Activated CD8-positive, alpha-beta memory T cell treated with anti-CD3 and anti-CD28 coated beads for 4 hours (primary cell): ENCODE measurements at places on chromosomes 3 and 15.

DNA sequence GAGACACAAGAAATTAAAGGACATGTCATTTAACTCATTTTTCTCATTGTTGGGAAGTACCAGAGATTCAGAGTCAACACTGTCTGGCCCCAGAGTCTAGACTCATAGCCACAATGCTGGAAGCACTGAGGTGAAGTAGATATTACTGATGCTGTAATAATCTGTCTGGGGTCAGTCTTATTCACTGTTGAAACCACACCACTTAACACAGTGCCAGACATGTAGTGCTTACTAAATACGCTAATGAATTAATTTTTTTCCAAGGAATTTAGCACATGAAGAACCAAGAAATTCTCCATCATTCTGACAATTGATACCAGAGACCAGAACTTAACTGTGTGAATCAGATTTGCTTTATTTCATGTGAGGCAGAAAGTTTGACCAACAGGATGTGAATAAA is 150.8 kb upstream of the STAC start:
- DNase-seq, result no peak

GRCh38 chr3:126703512-126704493 is at the start of gene CHCHD6:
TSS of gene CHCHD6 (plus strand) at chr3:126704240. CDS start at chr3:126704313, 73 bp downstream.
- peak; percentile 94 for DNase-seq

GRCh38 chr3:168431491-168431890 is 335.8 kb upstream of the GOLIM4 start:
- no peak for DNase-seq

GRCh38 chr3:138673641-138674530 is 65.3 kb downstream of the FAIM start:
- no peak for DNase-seq

DNA sequence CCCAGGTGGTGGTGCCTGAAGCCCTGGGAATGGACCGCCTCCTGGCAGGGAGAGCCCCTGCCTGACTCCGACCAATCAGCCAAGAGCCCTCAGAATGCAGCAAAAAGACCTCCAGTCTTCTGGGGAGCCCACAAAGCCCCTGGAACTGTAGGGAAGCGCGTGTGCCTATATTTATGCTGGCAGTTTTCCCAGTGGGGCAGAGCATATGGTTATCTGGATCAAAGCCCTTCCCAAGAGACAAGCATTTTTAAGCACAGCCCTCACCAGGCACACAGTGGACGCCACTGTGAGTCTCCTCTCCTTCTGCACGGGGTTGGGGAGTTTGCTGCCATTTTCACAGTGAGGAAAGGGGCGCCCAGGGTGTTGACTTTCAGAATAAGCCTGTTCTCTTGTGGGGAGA is 80.9 kb upstream of the RPL32 start:
- no peak for DNase-seq

- no peak for DNase-seq
Observed at GRCh38 chr15:71437404-71437803, 322.1 kb downstream of the THSD4 start.

DNA sequence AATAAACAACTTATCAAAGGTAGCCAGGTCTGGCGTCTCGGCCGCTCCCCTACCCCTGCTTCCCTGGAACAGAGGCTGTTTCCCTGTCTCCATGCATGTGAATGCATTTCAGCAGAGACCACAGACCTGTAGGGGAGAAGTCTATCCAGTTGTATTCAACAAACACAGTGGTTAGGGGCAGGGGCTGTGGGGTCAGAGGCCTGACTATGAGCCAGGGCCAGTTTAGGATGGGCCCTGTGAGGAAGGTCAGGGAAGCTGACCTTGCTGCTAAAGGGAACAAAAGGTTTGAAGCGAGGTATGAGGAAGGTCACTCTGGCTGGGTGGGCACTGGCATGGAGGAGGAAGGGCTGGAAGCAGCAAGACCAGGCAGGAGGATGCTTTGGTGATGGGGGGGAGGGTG is 184.6 kb downstream of the XXYLT1 start:
- no peak for DNase-seq

DNA sequence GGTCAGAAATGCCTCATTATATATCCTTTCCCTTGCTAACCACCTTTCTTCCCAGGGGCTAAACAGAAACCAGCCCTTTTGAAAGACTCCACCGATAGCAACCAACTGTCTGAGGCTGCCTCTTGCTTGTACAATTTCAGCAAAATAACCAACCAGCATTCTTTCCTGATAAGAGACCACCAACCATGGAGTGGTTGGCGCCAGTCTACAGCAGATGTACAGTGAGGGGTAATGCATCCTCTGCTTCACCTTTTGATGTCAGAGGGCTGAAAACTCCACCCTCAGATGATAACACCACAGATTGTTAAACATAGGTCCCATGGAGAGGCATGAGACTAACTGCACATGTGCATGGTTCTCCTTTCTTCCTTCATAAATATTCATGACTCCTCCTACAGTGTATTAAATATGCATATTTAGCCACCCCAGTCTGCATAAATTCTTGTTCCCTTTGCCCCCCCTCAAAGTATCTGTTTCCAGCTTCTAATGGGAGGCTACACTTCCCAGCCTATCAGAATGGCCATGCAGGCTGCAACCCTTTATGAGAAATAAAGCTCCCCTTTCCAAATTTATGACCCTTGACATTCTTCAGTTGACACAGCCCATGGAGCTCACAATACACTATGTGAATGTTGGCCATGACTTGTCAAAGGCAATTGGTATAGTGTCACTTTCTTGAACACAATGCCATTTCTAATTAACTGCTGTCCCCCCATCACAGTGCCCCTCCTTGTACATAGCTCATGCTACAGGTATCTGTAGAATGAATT is 48.3 kb downstream of the GABRB3 start:
- no peak for DNase-seq

GRCh38 chr15:73341886-73342600 is 26.7 kb downstream of the HCN4 start:
- DNase-seq, result no peak

DNA sequence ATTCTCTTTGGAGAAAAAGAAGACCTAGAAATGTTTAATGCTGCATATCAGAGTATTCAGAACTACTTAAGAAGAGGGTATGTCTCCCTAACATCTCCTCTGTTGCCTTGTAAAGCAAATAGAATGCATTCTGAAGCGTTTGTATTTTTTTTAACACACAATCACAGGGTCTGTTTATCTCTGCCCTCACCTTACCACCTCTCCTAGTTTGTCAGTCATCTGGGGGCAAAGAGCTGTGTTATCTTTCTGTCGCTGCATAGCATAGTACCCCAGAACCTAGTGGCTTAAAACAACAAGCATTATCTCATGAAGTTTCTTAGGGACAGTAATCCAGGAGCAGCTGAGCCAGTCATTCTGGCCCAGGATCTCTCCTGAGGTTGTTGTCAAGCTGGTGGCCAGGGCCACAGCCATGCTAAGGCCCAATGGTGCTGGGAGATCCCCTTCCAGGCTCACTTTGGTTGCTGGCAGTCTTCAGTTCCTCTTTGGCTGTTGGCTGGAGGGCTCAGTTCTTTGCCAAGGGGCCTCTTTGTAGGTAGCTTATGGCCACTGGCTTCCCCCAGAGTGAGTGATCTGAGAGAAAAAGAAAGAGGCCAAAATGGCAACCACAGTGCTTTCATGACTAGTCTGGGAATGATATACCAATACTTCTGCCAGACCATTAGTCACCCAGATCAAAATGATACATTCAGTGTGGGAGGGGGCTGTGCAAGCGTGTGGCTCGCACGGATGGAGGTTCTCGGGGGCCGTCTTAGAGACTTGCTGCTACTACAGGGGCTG is 17.8 kb downstream of the EDEM1 start:
- DNase-seq, result no peak

DNA sequence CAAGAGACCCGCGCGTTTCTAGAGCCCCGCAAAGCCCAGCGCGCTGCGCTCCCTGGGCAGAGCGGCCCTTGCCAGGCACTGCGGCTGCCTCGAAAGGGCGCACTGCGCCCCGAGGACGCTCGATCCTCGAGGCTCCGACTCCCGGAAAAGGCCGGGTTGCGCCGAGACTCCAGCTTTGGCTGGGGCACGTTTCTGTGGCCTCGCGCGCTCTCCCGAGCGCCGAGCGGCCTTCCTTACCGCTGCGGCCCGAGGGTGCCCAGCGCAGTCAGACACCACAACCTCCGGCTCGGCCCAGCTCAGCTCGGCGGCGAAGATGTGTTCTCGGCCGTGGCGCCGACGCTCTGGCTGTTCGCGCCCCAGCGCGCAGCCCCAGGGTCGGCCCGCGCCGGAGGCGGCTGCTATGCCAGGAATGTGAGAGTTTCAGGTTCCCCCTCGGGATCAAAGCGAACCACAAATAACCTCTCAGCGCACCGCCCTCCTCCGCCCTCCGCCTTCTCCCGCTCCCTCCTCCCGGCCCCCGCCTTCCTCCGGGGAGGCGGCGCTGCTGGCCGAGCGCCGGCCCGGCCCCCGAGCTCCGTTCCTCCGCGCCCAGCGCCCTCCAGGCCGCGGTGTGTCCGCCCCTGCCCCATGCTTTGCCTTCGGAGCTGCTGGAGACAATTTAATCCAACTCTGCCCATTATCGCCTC is at the start of gene AMOTL2:
Gene AMOTL2, minus strand, starts transcription at position 343 of the 686 bp plus-strand sequence. CDS start 3,014 bp downstream, outside the sequence.
- no peak for DNase-seq

DNA sequence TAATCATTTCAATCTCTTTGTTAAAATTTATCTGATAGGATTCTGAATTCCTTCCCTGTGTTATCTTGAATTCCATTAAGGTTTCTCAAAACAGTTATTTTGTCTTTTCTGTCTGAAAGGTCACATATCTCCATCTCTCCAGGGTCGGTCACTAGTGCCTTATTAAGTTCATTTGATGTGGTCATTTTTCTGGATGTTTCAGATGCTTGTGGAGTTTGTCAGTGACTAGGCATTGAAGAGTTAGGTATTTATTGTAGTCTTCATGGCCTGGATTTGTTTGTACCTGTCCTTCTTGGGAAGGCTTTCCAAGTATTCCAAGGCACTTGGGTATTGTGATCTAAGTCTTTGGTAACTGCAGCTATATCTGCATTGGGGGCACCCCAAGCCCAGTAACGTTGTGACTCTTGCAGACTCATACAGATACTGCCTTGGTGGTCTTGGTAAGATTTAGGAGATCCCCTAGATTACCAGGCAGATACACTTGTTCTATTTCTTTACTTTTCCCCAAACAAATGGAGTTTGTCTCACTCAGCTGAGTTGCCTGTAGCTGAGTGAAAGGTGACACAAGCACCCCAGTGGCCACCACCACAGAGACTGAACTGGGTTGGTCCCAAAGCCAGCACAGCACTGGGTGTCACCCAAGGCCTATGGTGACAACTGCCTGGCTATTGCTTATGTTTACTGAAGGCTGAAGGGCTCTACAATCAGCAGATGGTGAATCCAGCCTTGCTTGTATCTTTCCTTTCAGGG is 18.9 kb upstream of the SLC27A2 start:
- DNase-seq, result no peak

DNA sequence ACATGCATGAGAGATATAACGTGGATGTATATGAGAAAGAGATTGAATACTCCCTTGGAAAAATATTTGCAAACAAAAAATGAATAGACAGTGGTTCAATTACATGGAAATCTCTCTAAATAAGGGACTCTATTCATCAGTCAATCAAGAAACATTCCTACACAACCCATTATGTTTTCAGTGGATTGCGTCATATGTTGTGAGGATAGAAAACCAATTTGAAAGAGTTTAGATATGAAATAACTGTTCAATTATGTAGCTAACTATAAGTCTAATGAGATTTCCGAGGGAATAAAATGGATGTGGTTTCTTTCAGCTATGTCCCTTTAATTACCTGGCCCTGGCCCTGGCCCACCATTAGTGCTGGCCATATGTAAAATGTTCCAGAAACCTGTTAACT is 86.7 kb upstream of the TMCO5A start:
- no peak for DNase-seq

GRCh38 chr15:57596978-57597377 is 5.3 kb downstream of the MYZAP start:
- no peak for DNase-seq

GRCh38 chr3:68447885-68448284 is 484.5 kb downstream of the TAFA4 start:
- DNase-seq, result no peak

DNA sequence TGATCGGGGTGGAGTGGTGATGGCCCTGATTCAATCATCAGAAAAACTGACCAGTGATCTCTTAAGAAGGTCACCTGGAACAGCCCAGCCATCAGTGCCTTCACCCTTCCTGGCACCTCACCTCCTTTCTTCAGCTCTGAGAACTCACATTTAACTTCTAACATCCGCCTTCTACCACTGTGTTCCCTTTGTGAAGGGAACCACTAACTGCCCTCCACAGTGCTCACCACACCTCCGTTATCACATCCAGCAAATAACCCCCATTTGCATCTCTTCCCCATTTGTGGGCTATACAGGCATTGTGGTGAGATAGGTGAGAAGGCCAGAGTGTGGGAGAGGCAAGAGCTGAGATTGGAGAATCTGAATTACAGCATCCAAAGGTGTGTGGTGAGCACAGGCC is 107.4 kb downstream of the PLCL2 start:
- no peak for DNase-seq

GRCh38 chr15:42348083-42348482 is 11.2 kb upstream of the CAPN3 start:
- DNase-seq, result no peak

- no peak for DNase-seq
Observed at GRCh38 chr3:33716227-33716626, 1.8 kb downstream of the CLASP2 start.

GRCh38 chr15:60761505-60761845 is 282.5 kb upstream of the ICE2 start:
- no peak for DNase-seq

GRCh38 chr3:57852896-57853295 is 96.8 kb downstream of the SLMAP start:
- DNase-seq, result no peak

GRCh38 chr3:152151216-152151876 is 117.4 kb upstream of the MBNL1 start:
- no peak for DNase-seq

DNA sequence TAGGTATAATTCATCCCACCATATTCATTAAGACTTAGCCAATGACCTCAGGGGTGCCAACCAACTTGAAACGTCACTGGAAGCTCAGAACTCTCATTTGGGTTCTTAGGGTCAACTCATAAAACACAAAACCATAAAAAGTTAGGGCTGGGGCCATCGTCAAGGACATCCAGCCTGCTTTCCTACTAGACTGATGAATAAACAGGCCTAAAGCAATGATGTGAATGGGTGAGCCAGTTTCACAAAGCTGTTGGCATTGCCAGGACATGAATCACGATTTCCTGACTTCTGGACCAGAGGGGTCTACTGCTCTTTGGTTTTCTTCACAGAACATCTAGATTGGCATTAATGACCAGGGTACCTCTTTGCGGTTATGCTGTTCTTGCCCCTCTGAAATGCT is 64.7 kb downstream of the EOMES start:
- DNase-seq, result no peak

DNA sequence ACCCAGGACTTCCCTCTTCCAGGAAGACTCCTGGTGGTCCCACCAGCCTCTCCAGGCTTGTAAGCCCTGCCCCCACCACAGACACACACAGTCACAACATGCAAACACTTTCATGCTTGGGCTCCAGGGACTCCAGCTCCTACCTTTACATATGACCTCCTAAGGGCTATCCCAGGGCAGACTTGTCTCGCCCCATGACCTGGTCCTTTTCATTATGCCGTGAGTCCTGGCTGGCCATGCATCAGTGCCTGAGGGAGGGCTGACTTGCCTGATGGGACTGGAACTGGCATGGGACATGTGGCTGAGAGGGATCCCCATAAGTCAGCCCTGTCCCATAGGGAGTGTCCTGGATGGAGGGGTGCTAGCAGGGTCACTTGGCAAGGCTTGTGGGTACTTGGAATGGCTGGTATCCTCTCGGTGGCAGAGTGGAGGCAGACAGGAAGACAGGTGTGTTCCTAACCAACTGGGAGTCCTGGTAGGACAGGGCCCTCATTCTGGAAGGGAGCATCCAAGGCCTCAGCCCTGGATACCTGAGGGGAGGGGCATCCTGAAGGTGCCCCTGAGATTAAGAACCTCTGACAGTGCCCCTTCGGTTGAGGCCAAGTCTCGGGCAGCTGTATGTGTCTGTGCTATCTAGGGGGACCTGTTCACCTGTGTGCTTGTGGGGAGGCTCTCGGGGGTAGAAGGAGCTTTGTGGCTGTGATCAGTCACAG is 540 bp upstream of the HHATL start:
- DNase-seq, result no peak
